ENCODE measurements at places on chromosomes 12 and 14. TPM values are rescaled to one million over a fixed set of nuclear protein-coding genes. Genes with fewer than 3 reads are reported as not detected.

GRCh38 chr14:60482743-60483142, 3.1 kb downstream of the C14orf39 start:
- peak; percentile 57 for DNase-seq

DNA sequence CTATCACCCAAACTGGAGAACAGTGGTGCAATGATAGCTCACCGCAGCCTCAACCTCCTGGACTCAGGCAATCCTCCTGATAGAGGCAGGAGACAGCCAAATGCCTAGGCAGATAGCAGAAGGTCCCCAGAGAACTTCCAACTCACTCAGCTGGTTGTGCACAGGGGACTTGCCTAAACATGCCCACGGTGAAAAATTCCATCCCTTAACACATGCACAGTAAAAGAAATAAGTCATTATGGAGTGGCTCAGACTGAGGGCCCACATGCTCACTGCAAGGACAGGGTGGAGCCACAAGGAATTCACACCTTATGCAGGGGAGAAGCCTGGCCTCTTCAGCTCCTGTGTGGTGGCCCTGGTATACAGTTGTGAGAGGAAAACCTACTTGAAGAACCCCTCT, 525.8 kb upstream of the ATP2B1 start:
- no peak for DNase-seq

DNA sequence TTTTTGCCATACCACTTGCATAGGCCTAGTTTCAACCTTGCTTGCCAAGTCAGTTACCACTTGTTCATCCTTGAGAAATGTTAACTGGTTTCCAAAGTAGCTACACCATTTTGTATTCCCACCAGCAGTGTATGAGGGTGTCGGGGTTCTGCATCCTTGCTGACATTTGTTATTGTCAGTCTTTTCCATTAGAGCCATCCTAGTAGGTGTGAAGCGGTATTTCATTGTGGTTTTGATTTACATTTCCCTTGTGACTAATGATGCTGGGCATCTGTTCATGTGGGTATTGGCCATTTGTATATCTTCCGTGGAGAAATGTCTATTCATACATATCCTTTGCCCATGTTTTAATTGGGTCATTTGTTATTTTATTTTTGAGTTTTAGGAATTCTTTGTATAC, 27.6 kb upstream of the GALNT16 start:
- no peak for DNase-seq

DNA sequence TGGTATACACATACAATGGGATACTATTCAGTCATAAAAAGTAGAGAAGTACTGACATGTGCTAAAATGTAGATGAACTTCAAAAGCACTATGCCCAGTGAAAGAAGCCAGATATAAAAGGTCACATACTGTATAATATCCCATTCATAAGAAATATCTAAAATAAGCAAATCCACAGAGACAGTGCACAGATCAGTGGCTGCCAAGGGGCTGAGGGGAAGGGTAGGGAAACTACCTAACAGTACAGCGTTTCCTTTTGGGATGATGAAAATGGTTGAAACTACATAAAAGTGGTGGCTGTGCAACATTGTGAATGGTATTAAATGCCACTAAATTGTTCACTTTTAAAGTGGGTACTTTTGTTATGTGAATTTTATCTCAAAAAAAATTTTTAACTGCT, 11.9 kb downstream of the EAPP start:
- DNase-seq: no peak

DNA sequence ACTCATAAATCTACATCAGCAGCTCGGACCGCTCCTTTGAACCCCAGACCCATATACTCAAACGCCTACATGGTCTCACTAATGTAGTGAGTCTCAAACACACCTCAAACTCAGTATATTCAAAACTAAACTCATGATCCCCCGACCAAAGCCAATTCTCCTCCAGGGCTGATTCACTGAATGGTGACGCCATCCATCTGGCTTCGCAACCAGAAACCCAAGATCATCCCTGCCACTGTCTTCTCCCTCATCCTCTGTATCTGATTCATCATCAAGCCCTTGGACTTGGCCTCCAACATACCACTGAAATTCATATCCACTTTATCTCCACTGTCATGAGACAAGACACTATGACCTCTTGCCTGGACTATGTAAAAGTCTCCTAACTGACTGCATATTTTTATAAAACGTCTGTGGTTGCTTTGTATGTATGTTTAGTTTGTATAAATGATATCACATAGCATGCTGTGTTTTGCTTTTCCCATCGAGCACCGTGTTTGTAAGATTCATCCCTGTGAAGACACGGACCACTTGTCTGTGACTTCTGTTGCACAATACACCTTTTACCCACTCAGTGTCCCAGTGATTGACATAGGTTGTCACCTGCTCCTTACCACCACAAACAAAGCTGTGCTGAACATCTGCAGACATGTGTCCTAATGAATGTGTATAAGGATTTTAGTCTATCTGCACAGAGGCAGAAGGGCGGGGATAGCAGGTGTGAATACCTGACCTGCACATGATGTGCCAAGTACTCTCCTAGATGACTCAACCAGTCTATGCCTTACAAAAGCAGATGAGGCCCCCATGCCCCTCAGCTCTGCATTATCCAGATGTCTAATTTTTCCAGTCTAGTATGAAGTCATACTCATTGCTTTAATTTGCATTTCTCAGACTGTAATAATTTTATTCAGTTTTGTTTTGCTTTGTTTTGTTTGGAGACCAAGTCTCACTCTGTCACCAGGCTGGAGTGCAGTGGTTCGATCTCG, 76.9 kb downstream of the VWF start:
- DNase-seq: peak; percentile 47

GMPR2 gene
- 147 TPM for total RNA-seq

- no peak for DNase-seq
Measured at GRCh38 chr12:106643000-106643399, 60.2 kb downstream of the RFX4 start.

DNA sequence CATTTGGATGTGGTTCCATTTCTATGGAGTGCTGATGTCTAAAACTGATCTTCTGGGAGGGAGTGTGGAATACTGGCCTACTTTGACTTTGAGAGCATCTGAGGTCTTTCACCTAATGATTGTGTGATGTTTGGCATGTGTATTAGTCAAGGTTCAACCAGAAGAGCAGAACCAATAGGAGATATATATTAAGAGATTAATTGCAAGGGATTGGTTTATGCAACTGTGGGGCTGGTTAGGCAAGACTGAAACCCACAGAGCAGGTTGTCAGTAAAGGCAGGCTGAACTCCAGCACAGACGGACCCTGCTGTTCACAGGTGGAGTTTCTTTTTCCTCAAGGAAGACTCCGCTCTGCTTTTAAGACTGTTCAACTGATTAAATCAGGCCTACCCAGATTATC, 11.6 kb downstream of the BMAL2 start:
- no peak for DNase-seq

ACRBP gene
- 0.33 TPM for total RNA-seq

DNA sequence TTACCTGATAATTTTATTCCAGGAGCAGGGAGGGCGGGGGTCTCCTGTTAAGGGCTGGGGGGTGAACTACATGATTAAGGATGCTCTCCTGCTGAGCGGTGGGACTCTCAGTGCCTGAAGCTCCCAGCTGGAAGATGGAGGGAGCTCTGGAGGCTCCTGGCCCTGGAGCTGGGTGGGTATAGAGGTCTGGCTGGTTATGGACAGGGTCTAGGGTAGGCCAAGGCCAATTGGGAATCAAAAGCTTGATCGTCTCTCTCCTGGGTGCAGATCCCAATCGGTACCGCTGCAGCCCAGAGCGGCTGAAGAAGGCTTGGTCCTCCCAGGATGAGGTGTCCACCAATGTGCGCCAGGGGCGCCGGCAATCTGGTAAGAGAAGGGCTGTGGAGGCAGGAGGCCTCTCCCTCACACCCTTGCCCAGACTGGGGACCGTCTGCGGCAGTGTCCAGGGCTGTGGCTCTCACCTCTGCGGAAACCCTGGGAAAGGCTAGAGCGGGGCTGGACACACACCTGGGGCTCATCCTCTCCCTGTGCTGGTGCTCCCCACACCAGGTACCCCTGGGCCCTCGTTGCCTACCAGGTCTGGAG, 28.4 kb downstream of the PLEKHG3 start:
- DNase-seq: no peak

- DNase-seq: no peak
Measured at GRCh38 chr14:99870617-99871016, 77.4 kb downstream of the EML1 start.

DPF3 gene
- 13.7 TPM for total RNA-seq

DNA sequence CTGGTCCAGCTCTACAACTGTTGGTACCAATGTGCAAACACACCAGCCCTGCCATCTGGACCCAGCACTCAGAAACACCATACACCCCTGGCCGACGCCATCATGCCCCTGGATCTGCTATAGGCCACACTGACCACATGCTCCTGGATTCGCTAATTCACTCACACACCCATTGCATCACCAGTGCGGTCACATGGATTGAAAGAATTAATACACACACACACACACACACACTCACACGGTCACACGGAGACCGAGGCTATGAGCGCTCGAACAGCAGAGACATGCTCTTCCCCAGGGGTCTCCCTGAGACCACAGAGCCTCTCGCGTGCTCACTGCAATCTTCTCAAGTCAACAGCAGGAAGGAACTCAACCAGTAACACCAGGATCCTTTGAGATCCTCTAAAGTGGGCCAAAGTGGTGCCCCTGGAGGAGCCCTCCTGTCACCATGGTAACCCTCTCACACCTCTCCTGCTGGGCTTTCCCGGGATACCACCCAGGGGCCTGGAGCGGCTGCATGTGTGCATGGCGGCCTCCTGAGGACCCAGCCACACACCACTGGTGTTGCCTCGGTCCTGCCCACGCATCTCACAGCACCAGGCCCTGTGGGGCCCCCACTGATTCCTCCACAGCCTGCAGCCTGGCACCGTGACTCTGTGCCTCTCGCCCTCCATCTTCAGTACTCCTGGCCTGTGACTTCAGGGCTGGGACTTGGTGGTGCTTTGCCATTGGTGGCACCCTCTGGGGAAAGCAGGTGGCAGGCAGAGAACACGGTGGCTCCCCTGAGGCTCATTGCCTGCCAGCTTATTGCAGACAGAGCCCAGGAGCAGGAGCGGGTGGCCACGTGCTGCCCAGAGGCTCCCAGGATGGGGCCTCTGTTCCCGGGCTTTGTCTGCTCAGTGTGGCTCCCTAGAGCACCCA, 15.1 kb downstream of the LRTM2 start:
- DNase-seq: no peak

GRCh38 chr14:22919601-22919921, 612 bp upstream of the RBM23 start:
- no peak for DNase-seq

BAG5 gene
- total RNA-seq: 28.8 TPM

PRPH gene
- 0.50 TPM for total RNA-seq

KCTD10 gene
- total RNA-seq: 106 TPM

TAS2R9 gene
- not detected for total RNA-seq

APOF gene
- not detected for total RNA-seq

HNF1A gene
- total RNA-seq: not detected

Data from fibroblast of lung (primary cell).